ENCODE measurements at places on chromosomes 2 and 18.

DNA sequence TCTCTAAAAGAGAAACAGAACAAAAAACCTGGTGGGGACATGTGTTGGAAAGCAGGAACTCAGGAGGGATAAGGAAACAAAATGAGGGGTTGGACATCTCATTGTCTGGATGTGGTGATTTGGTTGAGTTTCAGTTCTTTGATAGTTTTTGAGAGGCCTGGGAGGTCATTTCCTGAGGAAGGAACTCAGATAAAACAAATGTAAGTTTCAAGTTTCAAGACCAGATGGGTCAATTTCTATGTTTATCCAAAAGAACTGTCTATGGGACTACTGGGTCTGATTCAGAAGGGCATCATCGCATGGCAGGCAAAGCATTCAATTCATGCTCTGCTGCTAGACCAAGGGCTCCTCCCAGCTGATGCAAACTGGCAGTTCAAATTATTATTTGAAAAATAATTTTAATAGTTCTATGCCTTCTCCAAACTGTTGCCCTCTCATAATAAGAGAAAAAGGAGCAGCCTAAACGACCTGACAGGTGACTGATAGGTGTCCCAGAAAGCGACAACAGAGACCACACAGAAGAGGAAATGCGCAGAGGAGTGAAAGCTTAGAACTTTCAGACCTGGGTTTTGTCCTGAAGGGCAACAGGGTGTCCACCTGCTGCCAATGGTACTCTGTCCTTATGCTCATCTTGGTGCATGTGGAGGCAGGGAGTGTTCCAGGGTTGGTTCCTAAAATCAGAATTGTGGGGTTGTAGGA lies 39.3 kb upstream of the SH3RF3 start:
- no peak for DNase-seq

GRCh38 chr2:150997702-150998440 lies 263.8 kb downstream of the RBM43 start:
- DNase-seq: no peak

- DNase-seq: no peak
Observed at GRCh38 chr18:49968644-49969309, 155.4 kb upstream of the ACAA2 start.

DNA sequence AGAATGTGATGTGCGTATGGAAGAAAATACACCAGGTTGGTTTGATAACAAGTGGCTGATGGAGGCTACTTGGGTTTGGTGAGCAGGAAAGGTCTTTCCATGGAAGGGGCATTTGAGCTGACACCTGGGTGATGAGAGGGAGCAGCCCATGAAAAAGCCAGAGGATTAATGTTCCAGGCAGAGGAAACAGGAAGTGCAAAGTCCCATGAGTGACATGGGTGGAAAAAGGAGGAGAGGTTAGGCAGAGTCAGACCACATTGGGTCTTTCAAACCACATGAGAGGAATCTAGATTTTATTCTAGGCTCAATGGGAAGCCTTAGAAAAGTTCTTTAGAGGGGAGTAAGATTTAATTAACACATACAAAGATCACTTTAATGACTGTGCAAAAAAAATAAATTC lies 195.7 kb downstream of the LRATD1 start:
- no peak for DNase-seq

DNA sequence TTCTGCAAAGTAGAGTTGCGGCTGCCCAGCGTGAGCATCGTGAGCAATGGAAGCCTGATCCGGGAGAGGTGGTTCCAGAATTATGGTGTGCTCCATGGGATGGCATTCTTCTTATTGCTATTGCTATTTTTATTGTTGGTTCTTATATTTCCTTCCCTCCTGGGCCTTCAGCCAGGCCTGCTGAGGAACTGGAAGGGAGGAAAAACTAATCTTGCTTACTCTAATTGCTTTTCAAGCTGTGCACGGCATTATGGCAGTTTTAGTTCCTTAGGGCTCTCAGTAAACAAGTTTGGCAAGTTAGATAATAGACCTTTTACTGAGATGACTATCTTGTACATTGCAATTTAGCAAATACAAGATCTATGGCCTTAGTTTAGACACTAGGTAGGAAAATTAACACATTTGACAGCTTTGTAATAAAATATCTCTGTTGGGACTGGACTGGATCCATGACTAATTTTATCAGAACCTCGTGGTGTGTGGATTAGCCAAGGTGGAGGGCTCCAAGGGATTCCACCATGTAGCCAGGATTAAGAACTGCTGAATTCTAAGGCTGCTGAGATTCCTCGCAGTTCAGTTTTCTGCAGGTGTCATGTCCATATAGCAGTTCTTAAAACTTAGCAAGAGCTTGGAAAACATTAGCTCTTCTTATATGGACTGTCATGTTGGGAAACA lies 6.0 kb downstream of the RSAD2 start:
- no peak for DNase-seq

Measured in NCI-H1417 (cell line).